ENCODE measurements at places on chromosomes 16 and 17.

- no peak for DNase-seq
Observed at GRCh38 chr16:49699841-49700175, 156.1 kb downstream of the ZNF423 start.

DNA sequence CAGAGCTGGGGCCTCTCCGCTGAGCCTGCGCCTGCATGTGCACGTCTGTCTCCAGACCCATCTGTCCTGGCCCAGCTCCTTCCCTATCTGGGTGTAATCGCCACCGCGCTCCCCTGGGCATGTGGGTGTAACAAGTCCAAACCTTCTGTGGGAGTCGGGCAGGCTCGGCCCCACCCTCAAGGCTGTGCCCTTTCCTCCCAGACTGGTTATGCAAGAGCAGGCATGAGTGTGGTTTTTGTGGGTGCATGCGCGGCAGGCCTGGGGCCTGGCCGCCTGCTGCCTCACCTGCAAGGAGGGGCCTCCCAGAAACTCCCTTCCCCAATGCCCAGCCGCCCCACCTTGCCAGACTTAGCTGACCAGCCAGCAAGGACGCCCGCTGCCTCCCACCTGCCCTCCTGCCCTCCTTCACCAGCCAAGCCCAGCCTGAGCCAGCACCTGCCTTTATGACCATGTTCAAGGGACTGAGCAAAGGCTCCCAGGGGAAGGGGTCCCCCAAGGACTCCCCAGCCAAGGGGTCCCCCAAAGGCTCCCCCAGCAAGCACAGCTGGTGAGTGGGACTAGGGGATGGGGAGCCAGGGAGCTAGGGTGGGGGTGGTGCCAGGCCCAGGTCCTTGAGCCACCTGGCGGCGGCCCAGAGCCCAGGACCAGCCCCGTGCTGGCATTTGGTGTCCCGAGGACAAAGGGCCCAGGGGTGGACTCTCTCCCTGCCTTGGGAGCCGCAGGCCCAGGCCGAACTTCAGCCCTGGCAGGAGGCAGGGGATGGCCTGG is at the start of gene EVPLL:
Gene EVPLL (plus strand): TSS at position 342 of the 768 bp plus-strand sequence. CDS start 3,160 bp downstream, outside the sequence.
- DNase-seq = no peak

- peak; percentile 17 for DNase-seq
Observed at GRCh38 chr17:78300962-78301820, 58.7 kb downstream of the SOCS3 start.

DNA sequence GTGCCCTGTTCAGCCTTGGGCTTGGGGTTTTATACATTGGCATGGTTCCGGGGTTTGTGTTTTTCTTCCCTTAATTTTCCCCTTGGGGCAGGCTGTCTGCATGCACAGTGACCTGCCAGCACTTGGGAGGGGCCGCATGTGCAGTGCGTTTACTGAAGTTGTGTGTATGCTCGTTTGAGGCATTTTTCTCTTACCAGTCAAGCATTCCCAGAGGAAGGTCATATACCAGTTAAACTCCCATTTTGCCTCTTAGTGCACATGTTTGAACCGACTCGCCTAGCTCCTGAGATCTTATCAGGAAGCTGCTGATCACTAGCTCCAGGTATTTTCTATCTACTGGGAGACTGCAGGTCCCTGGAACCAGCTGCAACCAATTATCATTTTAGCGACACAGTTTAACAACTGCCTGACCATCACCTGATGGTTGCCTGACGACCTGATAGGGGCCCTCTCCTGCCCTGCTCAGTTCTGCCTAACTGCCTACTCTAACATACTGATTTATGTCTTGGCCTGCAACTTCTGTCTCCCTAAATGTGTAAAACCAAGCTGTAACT is 51.4 kb downstream of the MFSD11 start:
- DNase-seq = no peak

- DNase-seq = no peak
Observed at GRCh38 chr16:3501783-3502400, 1.1 kb downstream of the CLUAP1 start.

All from CD4-positive, alpha-beta T cell treated with Interleukin-6 for 4 hours (primary cell).